ENCODE measurements at places on chromosomes 3 and 15.

GRCh38 chr3:186413615-186414415 lies 51.8 kb upstream of the DGKG start:
- DNase-seq = peak; percentile 44

DNA sequence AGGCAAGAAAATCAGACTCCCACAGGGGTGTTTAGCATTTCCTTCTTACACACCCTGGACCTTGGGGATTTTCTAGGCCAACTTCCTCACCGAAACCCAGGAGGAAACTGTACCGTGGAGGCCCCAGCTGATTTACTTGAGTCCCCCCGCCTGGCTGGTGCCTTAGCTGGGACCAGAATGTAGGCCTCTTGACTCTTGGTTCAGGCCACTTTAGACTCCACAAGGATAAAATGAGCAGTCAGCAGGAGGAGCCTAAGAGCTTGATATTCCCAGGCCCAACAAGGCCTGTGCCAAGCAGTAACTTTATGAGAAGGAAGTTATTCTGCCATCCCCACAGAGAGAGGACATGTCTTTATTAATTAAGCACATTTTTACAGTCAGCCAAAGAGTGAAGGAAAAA lies 4.6 kb upstream of the APBA2 start:
- DNase-seq = no peak

DNA sequence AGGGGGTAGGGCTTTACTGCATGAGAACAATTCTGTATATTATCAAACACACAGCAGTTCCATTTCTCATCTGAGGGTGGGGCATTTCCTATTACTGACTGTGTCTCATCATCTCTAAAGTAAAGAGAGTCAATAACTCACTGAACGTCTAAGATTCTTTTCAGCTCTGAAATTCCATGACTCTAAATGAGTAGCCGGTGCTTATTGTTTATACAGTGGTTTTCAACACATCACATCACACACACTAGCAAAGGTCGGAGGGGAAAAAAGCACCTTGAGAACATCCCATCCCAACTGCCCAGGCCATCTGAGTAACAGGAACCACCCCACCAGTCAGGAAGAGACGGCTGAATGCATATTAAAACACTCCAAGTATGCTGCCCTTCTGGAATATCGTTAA lies 196.0 kb downstream of the SUCLG2 start:
- DNase-seq = no peak

- no peak for DNase-seq
Measured at GRCh38 chr15:87777054-87777561, 479.4 kb downstream of the NTRK3 start.

DNA sequence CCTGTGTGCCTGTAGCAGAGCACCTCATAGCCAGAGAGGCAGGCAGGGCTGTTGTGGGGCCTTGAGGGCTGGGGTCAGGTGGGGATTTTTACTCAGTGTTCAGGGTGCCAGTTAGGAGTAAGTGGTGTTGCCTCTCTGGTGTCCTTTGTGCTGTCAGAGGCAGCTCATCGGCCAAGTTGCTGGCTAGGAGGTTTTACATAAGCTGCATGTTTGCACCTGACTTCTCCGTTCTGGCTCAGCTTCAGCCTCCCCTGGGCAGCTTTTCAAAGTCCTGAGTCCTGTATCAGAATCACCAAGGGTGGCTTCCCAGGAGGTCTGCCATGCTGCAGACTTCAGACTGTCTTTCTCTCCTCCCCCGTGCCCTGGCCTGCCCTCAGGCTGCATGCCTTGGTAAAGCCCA lies 242.6 kb upstream of the TPM1 start:
- DNase-seq = no peak

DNA sequence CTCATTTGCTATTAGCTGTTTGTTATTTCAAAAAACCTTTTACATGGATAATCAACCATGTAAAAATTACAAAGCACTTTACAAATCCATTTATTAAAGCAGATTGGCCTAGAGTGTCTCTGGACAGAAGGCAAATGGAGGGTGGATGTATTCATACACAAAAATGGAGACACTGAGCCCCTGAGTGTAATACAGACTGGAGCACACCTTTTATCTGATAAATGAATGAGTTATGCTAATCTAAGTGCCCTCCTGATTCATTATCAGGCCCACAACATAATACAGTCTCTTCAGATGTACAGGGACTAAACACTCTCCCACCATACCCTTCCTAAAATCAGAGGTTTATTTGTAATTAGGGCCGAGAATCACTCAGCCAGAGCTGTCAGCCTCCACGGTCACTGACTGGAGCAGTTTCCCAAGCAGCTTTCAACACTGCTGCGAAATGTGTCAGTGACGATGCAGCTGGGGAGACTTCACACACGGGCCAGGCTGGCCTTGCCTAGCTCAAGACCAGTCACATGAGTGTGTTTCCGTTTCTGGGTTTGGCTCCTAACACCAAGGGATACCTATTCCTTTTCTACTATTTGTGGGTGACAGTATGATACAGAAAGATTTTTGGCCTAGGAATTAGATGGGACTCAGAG lies 271.8 kb downstream of the ZIC1 start:
- DNase-seq = no peak

DNA sequence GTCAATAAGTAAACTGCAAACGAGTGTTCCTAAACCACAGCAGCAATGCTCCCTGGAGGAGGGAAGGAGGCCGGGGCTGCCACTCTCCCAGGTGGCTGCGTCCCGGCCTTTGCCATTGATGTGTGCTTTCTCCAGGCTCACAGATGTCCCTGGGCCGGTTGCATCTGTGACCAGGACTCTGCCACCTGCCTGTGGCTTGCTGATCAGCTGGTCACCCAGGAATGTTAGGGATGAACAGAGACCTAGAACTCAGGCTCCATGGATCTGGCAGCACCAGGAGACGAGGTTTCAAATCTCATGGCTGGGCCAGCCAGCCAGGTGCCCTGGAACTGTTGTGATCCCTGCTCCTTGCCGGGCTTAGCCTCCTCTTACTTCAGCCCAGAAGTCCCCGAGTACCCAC lies 65.7 kb downstream of the KLF15 start:
- no peak for DNase-seq

DNA sequence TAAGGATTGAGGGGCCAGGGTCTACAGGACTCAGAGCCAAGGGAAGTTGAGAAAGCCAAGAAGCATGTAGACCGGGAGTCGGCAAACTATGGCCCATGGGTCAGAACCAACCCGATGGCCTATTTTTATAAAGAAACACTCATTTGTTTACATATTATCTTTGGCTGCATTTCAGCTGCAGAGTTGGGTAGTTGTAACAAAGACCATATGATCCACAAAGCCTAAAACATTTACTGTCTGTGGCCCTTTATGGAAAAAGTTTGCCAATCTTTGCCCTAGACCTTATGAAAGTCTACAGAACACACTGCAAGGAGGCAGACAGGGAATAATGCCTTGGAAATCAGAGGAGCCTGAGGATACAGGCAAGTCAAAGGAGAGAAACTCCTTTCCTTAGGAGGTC lies 63.2 kb upstream of the MNS1 start:
- DNase-seq = no peak

DNA sequence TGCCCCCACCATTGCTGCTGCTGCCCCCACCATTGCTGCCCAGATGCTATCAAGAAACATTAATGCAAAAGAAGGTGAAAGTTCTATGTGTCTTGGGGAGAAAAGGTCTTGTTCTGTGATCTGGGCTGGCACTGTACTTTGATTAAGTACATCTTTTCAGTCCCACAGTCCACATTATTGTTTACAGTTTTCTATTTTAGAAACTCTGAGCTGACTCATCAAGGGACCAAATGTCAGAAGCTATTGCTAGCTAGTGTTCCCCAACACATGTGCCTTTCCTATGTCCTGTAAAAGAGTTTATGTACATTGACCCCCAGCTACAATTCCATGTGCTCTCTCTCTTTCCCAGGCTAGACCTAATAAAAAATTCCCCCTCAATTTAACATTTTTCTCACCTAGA lies 264.7 kb upstream of the NECTIN3 start:
- no peak for DNase-seq

DNA sequence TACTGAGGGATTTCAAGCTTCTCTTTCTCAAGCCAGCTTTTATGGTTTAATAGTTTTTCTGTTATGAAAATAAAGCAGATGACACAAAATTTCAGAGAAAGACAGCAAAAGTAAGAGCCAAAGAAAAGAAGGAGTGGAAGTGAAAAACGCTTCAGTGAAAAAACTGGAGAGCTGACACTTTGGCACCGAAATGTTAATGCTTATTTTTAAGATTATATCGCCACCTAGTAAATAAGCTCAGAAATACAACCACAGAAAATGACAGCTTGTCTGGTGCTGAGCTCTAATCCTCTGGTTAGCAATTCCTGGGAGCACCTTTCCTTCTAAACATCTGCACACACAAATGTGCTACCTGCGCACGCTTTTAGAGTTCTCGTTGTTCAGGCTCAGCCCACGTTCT lies 101.6 kb downstream of the ZPLD1 start:
- DNase-seq = no peak

GRCh38 chr3:31610700-31611275 lies 78.1 kb downstream of the STT3B start:
- DNase-seq = no peak

Data from activated T-cell treated with anti-CD3 and anti-CD28 coated beads, Interleukin-2, amount 50 U/mL, for 24 hours (primary cell).